Right lobe of liver (tissue), 6 donors: ENCODE measurements at places on chromosomes 2 and 18. TPM values are rescaled to one million over a fixed set of nuclear protein-coding genes. Genes with fewer than 3 reads are reported as not detected.
A peak's percentile ranks its signal among the peaks of the same experiment; 100 is the strongest.

- H3K27ac ChIP-seq = peak overlapping the region; percentile 22
- no peaks in the 10 kb centered on the region for H3K27me3 ChIP-seq
- peak; percentile 77 for DNase-seq
- peak overlapping the region; percentile 51 for H3K4me3 ChIP-seq
- H3K4me1 ChIP-seq = peaks cover 4% of the 10 kb centered on the region
Observed at GRCh38 chr2:170714381-170715061, 616 bp upstream of the SP5 start.

- H3K4me1 ChIP-seq = no peaks in the 10 kb centered on the region
- H3K27me3 ChIP-seq = no peaks in the 10 kb centered on the region
- no peak overlapping the region for H3K27ac ChIP-seq
- no peak overlapping the region for H3K4me3 ChIP-seq
- no peaks in the 10 kb centered on the region for H3K36me3 ChIP-seq
Observed at GRCh38 chr2:120907822-120908221, 172.2 kb downstream of the GLI2 start.

The ALK gene
- total RNA-seq = not detected

The FRZB gene
- 0.14 TPM for total RNA-seq

DNA sequence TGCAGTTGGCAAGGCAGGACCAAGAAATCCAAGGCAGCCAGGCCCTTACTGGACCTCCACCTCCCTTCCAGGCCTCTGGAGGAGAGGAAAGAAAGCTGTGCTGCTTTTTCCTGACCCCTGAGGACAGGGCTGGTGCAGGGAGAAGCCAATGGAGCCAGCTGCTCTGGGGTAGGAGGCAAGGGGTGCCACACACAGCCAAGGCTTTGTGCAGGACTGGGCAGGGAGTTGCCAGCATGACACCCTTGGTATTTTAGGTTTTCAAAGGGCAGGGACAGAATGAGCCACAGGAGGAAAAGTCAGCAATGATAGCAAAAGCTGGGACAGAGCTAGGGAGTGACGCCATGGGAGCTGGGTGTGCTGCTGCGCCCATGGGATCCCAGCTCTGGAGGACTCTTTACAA lies 22.9 kb downstream of the CCT7 start:
- no peaks in the 10 kb centered on the region for H3K27me3 ChIP-seq
- no peaks in the 10 kb centered on the region for H3K4me1 ChIP-seq
- H3K27ac ChIP-seq = no peak overlapping the region
- no peak for DNase-seq
- no peak overlapping the region for H3K4me3 ChIP-seq

- no peak overlapping the region for H3K4me3 ChIP-seq
- no peaks in the 10 kb centered on the region for H3K4me1 ChIP-seq
Observed at GRCh38 chr2:162014751-162015150, 59.3 kb downstream of the DPP4 start.

DNA sequence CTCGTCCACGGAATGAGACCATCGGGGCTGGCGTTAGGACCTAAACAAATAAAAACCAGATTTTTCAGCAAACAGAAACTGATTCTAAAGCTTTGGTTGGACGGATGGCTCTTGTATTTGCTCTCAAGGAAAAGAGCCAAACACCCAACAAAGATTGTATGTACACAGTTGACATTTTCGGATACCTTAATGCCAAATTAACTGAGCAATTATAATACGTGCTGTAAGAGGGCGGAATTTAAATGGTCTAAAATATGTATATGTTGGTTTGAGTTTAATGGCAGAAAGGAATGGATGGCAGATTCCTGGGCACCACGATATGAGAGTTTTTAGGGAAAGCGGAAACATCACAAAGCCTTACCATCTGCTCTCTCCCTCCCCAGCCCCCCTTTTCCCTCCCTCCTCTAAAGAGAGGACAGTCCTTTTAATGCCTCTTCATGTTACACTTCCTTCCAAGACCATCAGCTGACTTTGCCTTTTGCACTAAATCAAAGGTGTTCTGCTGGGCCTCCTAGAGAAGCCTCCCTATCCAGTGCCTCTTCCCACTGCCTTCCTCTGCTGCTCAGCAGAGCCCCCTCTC lies 33.3 kb downstream of the STAT1 start:
- peaks cover 13% of the 10 kb centered on the region for H3K36me3 ChIP-seq
- DNase-seq = no peak
- peak overlapping the region; percentile 24 for H3K27ac ChIP-seq
- H3K27me3 ChIP-seq = no peaks in the 10 kb centered on the region
- no peaks in the 10 kb centered on the region for H3K4me1 ChIP-seq

DNA sequence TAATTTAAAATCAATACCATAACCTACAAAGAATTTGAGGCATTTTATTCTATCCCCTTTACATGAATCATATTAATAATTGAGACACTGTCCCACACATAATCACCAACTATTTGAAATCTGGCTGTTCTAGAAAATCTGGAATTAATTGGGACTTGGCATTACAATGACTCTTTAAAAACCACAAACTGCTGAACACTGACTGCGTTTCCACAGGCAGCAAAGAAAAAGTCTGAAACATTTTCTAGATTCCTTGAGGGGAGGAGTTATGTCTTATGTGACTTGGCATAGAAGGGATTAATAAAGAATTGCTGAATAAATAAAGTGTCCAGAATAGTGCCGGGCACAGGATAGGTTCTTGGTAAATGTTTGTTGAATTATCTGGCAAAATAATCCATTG lies 61.4 kb downstream of the GPR39 start:
- H3K27me3 ChIP-seq = no peaks in the 10 kb centered on the region
- H3K4me1 ChIP-seq = no peaks in the 10 kb centered on the region
- DNase-seq = no peak
- H3K4me3 ChIP-seq = no peak overlapping the region
- no peaks in the 10 kb centered on the region for H3K36me3 ChIP-seq

GRCh38 chr2:238729261-238729935 lies 118.5 kb upstream of the TWIST2 start:
- no peaks in the 10 kb centered on the region for H3K4me1 ChIP-seq
- no peaks in the 10 kb centered on the region for H3K27me3 ChIP-seq
- no peak for DNase-seq

DNA sequence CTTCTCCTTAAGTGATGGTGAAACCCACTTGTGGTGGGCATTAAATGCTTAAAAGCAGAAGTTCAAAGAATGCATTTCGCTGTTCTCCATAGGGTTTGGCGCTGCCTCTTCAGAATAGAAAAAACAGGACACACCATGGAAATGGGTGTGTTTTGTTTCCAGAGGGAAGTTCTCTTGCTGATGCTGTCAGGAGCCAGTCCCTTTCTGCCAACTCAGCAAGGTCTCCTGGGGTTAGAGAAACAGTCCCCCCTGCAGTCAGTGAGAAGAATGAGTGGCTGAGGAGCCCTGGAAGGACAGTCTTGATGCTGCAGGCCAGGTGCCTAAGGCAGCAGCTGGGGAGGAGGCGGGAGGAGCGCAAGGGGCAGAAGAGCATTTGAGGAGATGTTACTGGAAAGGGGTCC lies 37.8 kb upstream of the ASAP2 start:
- no peak overlapping the region for H3K27ac ChIP-seq
- H3K4me1 ChIP-seq = no peaks in the 10 kb centered on the region
- no peaks in the 10 kb centered on the region for H3K27me3 ChIP-seq
- no peaks in the 10 kb centered on the region for H3K36me3 ChIP-seq

- H3K4me1 ChIP-seq = no peaks in the 10 kb centered on the region
- H3K4me3 ChIP-seq = no peak overlapping the region
- DNase-seq = no peak
- H3K27me3 ChIP-seq = no peaks in the 10 kb centered on the region
Observed at GRCh38 chr2:238790833-238791230, 57.1 kb upstream of the TWIST2 start.

The DES gene
- 25.6 TPM for total RNA-seq

- no peak overlapping the region for H3K4me3 ChIP-seq
- no peaks in the 10 kb centered on the region for H3K36me3 ChIP-seq
- H3K27ac ChIP-seq = no peak overlapping the region
- no peak for DNase-seq
- H3K27me3 ChIP-seq = no peaks in the 10 kb centered on the region
- H3K4me1 ChIP-seq = no peaks in the 10 kb centered on the region
Observed at GRCh38 chr2:72864500-72864899, 22.7 kb upstream of the SPR start.

The PPP4R3B gene
- total RNA-seq = 62.4 TPM

The ABCG8 gene
- 30.1 TPM for total RNA-seq

The TFCP2L1 gene
- total RNA-seq = 0.51 TPM

GRCh38 chr2:202327858-202328257 lies 48.3 kb upstream of the BMPR2 start:
- no peaks in the 10 kb centered on the region for H3K4me1 ChIP-seq
- DNase-seq = no peak
- H3K27me3 ChIP-seq = no peaks in the 10 kb centered on the region
- no peak overlapping the region for H3K27ac ChIP-seq

GRCh38 chr2:233002829-233003657 lies 10.0 kb downstream of the NGEF start:
- DNase-seq = no peak
- H3K27ac ChIP-seq = no peak overlapping the region
- H3K4me1 ChIP-seq = no peaks in the 10 kb centered on the region
- no peaks in the 10 kb centered on the region for H3K36me3 ChIP-seq

The IL1RN gene
- 33.3 TPM for total RNA-seq

DNA sequence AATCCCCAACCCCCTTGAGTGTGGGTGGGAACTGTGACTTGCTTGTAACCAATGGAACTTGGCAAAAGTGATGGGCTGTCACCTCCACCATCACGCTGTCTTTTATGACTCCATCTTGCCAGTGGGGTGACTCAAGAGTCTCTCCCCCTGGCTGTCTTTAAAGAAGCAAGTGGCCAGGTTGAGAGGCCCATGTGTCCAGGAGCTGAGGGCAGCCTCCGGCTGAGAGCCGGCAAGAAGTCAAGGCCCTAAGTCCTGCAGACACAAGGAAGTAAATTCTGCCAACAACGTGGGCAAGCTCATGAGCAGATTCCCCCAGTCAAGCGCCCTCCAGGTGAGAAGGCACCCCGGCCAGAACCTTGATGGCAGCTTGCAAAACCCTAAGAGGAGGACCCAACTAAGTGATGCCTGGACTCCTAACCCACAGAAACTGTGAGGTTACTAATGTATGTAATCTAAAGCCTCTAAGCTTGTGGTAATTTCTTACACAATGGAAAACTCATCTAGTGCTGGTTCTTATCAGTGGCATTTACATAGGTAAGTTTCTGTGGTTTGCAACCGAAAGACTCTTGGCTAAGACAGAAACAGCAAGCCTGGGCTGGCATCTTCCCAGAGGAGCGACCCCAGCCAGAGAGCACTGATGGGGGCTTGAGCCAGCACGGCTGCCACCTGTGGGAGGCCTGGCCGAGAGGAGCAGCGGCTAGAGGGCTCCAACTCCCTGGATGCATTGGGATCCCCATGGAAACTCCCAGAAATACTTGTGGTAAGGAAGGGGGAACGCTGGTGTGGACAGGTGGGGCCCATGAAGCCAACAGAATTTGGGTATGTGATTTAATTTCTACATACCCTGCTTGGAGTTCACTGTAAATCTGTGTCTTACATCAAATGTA lies 49.3 kb downstream of the CIB4 start:
- H3K36me3 ChIP-seq = no peaks in the 10 kb centered on the region
- no peak overlapping the region for H3K27ac ChIP-seq
- no peaks in the 10 kb centered on the region for H3K4me1 ChIP-seq
- H3K27me3 ChIP-seq = no peaks in the 10 kb centered on the region
- DNase-seq = no peak

The UGT1A3 gene
- 12.9 TPM for total RNA-seq

- no peaks in the 10 kb centered on the region for H3K4me1 ChIP-seq
- H3K27me3 ChIP-seq = no peaks in the 10 kb centered on the region
- H3K27ac ChIP-seq = no peak overlapping the region
- H3K36me3 ChIP-seq = no peaks in the 10 kb centered on the region
Observed at GRCh38 chr2:173654896-173655265, 300.2 kb downstream of the CDCA7 start.

GRCh38 chr2:53475766-53476165 lies 291.8 kb upstream of the CHAC2 start:
- H3K27ac ChIP-seq = no peak overlapping the region
- DNase-seq = no peak
- H3K4me1 ChIP-seq = no peaks in the 10 kb centered on the region
- no peak overlapping the region for H3K4me3 ChIP-seq
- H3K27me3 ChIP-seq = no peaks in the 10 kb centered on the region

GRCh38 chr2:161367675-161368074 lies 48.4 kb upstream of the TBR1 start:
- no peaks in the 10 kb centered on the region for H3K27me3 ChIP-seq
- DNase-seq = no peak
- H3K27ac ChIP-seq = no peak overlapping the region
- no peaks in the 10 kb centered on the region for H3K4me1 ChIP-seq
- H3K36me3 ChIP-seq = peaks cover 14% of the 10 kb centered on the region

The IL36RN gene
- total RNA-seq = not detected

- no peak overlapping the region for H3K4me3 ChIP-seq
- H3K27ac ChIP-seq = peak overlapping the region; percentile 68
- DNase-seq = no peak
- no peaks in the 10 kb centered on the region for H3K36me3 ChIP-seq
- H3K4me1 ChIP-seq = no peaks in the 10 kb centered on the region
Observed at GRCh38 chr2:237688081-237688480, 60.7 kb downstream of the LRRFIP1 start.

GRCh38 chr2:70030724-70031420 lies 56.4 kb upstream of the PCBP1 start:
- no peaks in the 10 kb centered on the region for H3K27me3 ChIP-seq
- peak overlapping the region; percentile 52 for H3K27ac ChIP-seq
- H3K36me3 ChIP-seq = no peaks in the 10 kb centered on the region
- DNase-seq = no peak
- H3K4me1 ChIP-seq = no peaks in the 10 kb centered on the region

The UGT1A6 gene
- 79.4 TPM for total RNA-seq

GRCh38 chr2:175871331-175872004 lies 130.6 kb downstream of the LNPK start:
- no peak overlapping the region for H3K4me3 ChIP-seq
- H3K27me3 ChIP-seq = no peaks in the 10 kb centered on the region
- no peak for DNase-seq

- no peaks in the 10 kb centered on the region for H3K4me1 ChIP-seq
- no peak for DNase-seq
- no peaks in the 10 kb centered on the region for H3K36me3 ChIP-seq
- H3K27me3 ChIP-seq = no peaks in the 10 kb centered on the region
- H3K27ac ChIP-seq = no peak overlapping the region
Observed at GRCh38 chr2:118991554-118991953, 49.6 kb downstream of the MARCO start.

DNA sequence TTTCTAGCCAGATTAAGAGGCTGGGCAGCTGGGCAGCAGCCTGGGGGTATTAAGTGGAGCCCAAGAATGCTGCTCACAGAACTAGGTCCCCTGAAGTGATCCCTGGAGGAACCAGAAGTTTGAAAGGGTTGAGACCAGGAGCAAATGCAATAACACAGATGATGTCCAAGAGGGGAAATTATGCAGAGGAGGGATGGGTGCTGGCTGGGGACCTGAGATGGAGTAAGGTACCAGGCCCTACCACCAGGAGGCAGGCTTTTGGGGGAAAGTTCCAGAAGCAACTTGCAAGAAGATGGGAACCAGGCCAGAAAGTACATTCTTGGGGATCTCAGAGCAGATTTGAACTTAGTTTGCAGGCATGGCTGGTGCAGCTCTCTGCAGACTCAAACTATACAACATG lies 175.1 kb downstream of the NCK2 start:
- H3K4me3 ChIP-seq = no peak overlapping the region
- no peaks in the 10 kb centered on the region for H3K4me1 ChIP-seq
- H3K36me3 ChIP-seq = no peaks in the 10 kb centered on the region
- no peak for DNase-seq
- no peaks in the 10 kb centered on the region for H3K27me3 ChIP-seq
- no peak overlapping the region for H3K27ac ChIP-seq

The TMEM18 gene
- 4.2 TPM for total RNA-seq
